ENCODE measurements at places on chromosomes 12 and 14. TPM values are rescaled to one million over a fixed set of nuclear protein-coding genes. Genes with fewer than 3 reads are reported as not detected.
A peak's percentile ranks its signal among the peaks of the same experiment; 100 is the strongest.

Gene NELL2
- 12.7 TPM for total RNA-seq

- peak; percentile 5 for DNase-seq
These were observed 703 bp downstream of the TMED10 start for GRCh38 chr14:75175677-75176141.

- DNase-seq = no peak
These were observed 223.9 kb downstream of the PTPRO start for GRCh38 chr12:15546102-15546701.

DNA sequence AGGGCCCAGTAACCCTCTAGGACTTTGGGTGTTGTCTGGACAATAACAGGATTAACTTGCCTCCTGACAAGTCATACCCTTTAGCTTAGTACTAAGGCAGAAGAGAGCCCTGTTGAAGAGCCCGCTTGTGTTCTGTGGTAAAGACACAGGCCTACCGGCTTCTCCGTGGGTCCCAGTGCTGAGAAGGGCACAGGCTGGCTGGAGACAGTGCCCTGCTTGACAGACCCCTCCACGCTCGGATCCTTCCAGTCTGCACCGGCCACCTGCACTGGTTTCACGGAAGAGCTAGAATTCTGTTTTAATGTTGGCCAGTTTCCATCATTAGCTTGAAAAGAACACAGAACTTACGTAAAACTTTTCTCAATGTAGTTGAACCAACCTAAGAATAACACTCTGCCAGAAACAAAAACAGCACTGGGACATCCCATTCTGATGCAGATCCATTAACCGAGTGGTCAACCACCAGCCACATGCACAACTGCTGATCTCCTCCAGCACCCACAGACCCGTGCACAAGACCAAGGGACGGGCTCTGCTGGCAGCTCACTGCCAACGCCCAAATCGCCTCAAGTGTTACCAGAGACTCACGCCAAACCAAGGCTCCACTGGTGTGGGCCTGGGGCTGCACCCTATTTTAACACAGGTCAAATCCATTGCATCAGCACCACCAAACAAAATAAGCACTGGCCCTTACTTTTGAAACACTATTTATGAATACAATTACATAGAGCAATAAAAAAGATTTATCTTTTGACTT is 27.1 kb downstream of the ZFYVE21 start:
- DNase-seq = no peak

Gene LBHD2
- not detected for total RNA-seq

Gene DEPDC4
- total RNA-seq = 1.9 TPM

- no peak for DNase-seq
These were observed 45.0 kb upstream of the OR5AU1 start for GRCh38 chr14:21200752-21201461.

- no peak for DNase-seq
These were observed 61.1 kb downstream of the PRIMA1 start for GRCh38 chr14:93727039-93727740.

DNA sequence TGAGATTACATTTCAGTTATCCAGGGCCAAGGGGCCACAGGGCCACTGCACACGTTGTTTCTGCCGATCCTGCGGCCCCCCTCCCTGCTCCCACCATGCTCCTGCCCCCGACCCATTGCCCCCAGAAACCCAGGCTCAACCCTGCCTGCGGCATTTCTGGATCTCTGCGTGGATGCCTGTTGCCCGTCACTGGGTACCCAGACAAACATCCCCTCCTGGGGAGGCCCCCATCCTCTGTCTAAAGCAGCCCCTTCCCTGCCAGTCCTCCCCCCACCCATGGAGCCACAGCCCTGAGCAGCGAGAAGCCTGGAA is 326.4 kb upstream of the SFSWAP start:
- no peak for DNase-seq

Gene ZDHHC22
- under 0.01 TPM for total RNA-seq

DNA sequence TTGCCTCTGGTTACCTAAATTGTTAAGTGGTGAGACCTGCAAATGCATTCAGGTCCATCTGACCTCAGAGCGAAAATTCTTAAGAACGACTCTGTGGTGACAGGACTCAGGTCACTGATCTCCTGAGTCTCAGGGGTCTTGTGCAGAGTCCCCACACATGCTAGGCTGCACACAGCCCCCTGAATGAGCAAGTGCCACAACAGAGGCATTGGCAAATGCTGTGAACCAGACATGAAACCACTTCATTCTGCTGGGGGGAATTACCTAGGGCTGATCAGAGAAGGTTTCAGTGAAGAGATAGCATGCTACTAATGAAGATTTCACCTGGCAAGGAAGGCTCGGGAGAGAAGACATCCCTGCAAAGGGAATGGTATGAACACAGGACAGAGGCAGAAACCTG is 281.6 kb downstream of the ITPR2 start:
- no peak for DNase-seq

- DNase-seq = no peak
These were observed 50.8 kb downstream of the EID3 start for GRCh38 chr12:104354167-104354867.

Gene SSTR1
- total RNA-seq = 0.49 TPM

- no peak for DNase-seq
These were observed 58.6 kb downstream of the ANKRD9 start for GRCh38 chr14:102451064-102451352.

DNA sequence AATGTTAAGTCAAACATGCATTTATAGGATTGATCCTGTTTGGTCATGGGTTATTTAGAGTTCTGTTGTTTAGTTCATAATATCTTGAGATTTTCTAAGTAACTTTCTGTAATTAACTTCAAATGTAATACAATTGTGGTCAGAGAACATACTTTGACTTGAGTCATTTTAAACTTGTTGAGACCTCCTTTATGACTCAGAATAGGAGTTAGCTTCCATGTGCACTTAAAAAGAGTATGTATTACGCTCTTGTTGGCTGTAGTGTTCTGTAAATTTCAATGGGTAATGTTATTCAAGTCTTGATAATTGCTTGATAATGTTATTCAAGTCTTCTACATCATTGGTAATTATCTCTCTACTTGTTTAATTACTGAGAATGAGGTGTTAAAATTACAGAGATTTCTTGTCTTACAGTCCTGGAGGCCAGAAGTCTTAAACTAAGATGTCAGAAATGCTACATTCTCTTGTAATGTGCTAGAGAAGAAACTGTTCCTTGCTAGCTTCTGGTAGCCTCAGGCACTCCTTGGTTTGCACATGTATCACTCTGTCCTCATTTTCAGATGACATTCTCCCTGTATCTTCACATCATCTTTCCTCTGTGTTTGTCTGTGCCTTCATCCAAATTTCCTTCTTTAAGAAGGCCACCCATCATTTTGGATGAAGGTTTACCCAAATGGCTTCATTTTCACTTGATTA is 197.3 kb downstream of the TMTC3 start:
- no peak for DNase-seq

DNA sequence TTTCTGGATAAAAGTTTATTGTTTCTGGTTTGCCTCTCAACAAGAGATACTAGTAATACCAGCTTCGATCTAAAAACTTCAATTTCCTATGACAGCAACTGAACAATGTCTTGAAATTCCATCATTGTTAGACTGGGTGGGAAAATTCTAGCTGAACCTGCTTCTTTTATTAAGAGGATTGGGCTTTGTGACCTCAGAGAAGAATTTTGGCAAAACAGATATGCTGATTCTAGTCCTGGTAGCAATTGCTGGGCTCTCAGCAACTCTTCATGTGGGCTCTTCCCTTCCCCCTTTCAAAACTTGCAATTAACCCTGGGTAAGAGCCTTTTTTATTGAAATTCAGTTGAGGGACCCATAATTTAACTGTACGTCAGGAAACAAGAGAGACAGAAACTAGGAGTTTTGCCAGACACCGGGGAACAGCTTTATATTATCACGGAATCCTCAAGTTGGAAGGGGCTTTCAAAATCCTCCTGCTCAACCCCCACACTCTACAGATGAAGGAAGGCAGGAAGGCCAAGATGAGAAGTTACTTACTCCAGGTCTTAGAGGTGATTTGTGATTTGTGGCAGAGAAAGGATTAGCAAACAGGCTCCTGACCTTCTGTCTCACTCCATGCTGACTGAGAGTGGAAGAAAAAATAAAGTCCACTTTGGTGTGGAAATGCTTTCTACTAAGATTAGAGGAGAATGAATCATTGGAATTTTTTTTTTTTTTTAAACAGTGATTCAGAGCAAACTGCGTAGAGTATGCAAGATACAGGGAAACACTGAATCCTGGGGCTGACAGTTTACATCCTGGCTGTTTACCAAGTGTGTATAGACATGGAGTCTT is 239.0 kb upstream of the ATP2B1 start:
- DNase-seq = peak; percentile 11

DNA sequence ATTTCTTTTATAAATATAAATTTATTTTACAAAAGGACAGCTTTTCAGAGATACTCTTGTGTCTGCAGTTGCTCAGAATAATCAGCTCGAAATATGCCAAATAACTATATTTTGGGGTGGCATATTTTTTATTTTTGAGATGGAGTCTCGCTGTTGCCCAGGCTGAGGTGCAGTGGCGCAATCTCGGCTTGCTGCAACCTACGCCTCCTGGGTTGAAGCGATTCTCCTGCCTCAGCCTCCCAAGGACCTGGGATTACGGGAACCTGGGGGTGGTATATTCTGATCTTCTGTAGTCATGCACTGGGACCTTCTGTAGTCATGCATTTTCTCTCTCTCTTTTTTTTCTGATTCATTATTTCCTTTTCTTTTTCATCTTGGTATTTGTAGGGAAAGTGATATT is 135.0 kb upstream of the AMIGO2 start:
- no peak for DNase-seq

GRCh38 chr14:104531421-104532190 is 48.0 kb upstream of the C14orf180 start:
- no peak for DNase-seq
